ENCODE measurements at places on chromosomes 12 and 14.

GRCh38 chr14:61126603-61127498 lies 145.8 kb downstream of the SLC38A6 start:
- DNase-seq: no peak

GRCh38 chr14:56185992-56186391 lies 67.8 kb downstream of the PELI2 start:
- DNase-seq: no peak

GRCh38 chr14:64823305-64823861 lies 56.3 kb downstream of the SPTB start:
- peak; percentile 81 for DNase-seq

- no peak for DNase-seq
These were observed 22.4 kb upstream of the CLEC2D start for GRCh38 chr12:9646794-9647781.

- no peak for DNase-seq
These were observed at the start of gene VWF for GRCh38 chr12:6124411-6125309. TSS of gene VWF (minus strand) at chr12:6124670. CDS start at chr12:6123196, 1,474 bp downstream.

- DNase-seq: no peak
These were observed 66.1 kb downstream of the PDZRN4 start for GRCh38 chr12:41254004-41254914.

DNA sequence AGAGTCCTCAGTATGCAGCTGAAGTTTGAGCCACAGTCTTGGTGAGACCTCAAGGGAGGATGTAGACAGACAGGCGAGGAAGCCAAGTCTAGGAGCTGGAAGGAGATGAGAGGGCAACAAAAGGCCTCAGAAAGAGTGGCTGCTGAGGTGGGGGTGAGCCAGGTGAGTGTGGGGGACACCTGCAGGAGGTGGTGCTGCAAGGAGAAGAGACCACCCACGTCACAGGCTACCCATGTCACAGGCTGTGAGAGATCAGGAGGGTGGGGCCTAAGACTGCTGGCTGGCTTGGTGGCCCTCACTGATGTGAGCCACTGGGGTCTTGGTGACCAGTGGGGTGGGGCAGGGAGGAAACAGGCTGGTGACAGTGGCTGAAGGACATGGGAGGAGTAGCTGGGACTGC lies 97.3 kb downstream of the KIF26A start:
- DNase-seq: no peak

GRCh38 chr14:58690801-58691516 lies 53.2 kb downstream of the DACT1 start:
- no peak for DNase-seq

DNA sequence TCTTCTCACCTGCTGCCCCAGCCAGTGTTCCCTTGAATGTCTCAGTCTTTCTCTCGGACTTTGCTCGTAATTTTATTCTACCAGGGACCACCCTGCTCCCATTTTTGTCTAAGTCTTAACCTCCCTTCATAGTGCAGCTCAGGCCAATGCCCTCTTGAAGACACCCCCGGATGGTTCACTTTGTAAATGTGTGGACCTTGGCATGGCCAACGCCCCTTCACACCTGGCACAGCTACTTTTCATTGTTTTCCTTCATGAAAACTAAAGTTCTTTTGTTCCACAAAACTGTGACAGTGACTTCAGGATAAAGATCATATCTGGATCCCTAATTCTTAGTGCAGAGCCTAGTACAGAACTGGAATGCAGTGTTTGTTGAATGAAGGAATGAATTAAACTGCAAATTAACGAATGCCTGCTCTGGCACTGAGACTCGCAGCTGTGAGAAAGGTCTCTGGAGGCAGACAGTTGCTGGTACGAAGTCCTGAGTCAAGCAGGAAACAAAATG lies 3.5 kb upstream of the RNASE4 start:
- no peak for DNase-seq

- DNase-seq: no peak
These were observed 29.2 kb upstream of the CAPRIN2 start for GRCh38 chr12:30783946-30784345.

DNA sequence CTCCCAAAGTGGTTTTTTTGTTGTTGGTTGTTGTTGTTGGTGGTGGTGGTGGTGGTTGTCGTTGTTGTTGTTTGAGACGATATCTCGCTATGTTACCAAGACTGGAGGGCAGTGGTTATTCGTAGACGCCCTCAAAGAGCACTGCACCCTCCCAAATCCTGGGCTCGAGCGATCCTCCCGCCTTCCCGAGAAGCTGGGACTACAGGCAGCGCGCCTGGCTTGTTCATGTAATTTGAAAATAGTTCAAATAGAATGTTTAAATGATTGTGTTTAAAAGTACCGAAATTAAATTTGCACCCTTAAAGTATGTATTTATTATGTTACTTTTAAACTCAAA lies 439 bp upstream of the ANAPC5 start:
- DNase-seq: no peak

- no peak for DNase-seq
These were observed 794.3 kb upstream of the NOVA1 start for GRCh38 chr14:27392153-27392552.

DNA sequence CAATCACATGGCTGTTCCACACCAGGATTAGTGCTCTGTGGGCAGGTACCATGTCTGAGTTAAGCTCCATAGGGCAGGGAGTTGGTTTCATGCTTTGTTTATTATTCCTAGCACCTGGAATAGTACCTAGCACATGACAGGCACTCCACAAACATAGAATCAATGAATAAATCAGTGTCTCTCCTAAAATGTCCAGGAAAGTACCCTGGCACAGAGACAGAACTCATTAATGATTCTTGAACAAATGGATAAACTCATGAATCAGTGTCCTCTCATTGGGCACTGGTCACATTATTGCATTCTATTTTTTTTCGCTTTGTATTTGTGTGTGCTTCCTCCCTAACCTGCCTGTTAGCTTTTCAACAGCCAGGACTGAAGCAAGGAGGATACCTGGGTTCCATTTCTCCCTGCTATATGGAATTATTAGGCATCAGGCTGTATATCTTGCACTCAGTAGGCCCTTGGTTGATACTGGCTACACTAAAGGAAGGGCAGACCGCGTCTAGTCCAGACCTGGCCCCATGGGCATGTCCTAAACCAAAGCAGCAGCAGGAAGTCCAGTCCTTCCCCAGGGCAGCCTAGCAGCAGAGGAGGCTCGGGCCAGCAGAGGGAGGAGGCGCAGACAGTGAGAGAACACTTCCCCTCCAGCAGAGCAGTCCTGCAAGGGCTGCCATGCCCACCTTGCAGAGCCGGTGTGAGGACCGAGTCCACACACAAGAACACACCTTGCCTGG lies 18.4 kb downstream of the HDAC7 start:
- DNase-seq: peak; percentile 49

DNA sequence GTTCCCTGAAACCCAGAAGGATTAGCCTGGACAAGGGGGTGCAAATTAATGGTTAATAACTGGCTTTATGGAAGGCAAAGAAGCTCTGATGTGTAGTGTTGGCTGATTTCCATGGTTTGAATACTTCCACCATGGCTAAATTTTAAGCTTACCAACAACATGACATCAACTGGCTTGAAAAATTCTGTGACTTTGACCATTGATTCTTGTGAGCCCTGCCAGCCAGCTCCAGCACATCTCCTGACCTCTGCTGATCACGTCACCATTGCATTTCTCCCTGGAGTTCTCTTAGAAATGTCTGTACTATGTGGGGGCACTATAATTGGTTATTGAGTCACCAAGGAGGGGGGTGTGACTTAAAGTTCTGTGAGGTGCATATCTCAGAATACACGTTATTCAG lies 171.2 kb downstream of the MYRFL start:
- DNase-seq: no peak

GRCh38 chr12:22160396-22161003 lies 114.5 kb downstream of the CMAS start:
- DNase-seq: no peak

GRCh38 chr14:30242744-30243143 lies 315.1 kb upstream of the PRKD1 start:
- DNase-seq: no peak

GRCh38 chr14:103488960-103489359 lies 33.7 kb downstream of the CKB start:
- DNase-seq: no peak

- peak; percentile 7 for DNase-seq
These were observed 297.6 kb upstream of the SEL1L start for GRCh38 chr14:81831128-81831820.

DNA sequence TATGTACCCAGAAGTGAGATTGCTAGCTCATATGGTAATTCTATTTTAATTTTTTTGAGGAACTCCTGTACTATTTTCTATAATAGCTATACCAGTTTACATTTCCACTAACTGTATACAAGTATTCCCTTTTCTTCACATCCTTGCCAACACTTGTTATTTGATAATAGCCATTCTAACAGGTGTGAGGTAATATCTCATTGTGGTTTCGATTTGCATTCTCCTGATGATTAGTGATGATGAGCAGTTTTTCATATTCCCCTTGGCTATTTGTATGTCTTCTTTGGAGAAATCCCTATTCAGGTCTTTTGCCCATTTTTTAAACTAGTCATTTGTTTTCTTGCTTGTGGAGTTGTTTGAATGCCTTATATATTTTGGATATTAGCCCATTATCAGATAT lies 121.3 kb downstream of the BBS10 start:
- no peak for DNase-seq

GRCh38 chr12:91417650-91418049 lies 235.0 kb upstream of the DCN start:
- no peak for DNase-seq

GRCh38 chr14:87457720-87458119 lies 535.3 kb downstream of the GALC start:
- DNase-seq: peak; percentile 54

- DNase-seq: no peak
These were observed 536 bp downstream of the TM7SF3 start for GRCh38 chr12:27013611-27014084.

- DNase-seq: no peak
These were observed 33.4 kb upstream of the CD9 start for GRCh38 chr12:6166808-6167207.

DNA sequence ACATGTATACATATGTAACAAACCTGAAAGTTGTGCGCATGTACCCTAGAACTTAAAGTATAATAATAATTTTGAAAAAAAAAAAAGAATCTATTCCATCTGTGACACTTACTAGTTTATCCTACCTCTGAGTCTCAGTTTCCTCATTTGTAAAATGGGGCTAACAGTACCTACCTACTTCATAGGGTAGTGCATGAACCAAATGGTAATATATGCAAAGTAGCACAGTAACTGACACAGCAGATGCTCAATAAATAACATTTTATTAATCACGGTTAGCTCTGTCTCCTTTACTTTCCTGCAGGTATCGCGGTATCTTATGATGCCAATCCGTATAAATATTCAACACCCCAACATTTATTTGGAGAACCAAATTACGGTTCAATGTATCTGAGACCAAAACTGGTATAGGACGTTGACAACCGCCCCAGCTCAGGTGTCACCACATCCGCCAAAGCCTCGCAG lies 703 bp downstream of the TMED10 start:
- DNase-seq: no peak

GRCh38 chr14:34920339-34920738 lies 45.2 kb upstream of the BAZ1A start:
- DNase-seq: no peak

GRCh38 chr12:89278169-89278568 lies 74.1 kb downstream of the DUSP6 start:
- DNase-seq: no peak

- peak; percentile 63 for DNase-seq
These were observed 188.4 kb downstream of the DUSP6 start for GRCh38 chr12:89163918-89164317.

DNA sequence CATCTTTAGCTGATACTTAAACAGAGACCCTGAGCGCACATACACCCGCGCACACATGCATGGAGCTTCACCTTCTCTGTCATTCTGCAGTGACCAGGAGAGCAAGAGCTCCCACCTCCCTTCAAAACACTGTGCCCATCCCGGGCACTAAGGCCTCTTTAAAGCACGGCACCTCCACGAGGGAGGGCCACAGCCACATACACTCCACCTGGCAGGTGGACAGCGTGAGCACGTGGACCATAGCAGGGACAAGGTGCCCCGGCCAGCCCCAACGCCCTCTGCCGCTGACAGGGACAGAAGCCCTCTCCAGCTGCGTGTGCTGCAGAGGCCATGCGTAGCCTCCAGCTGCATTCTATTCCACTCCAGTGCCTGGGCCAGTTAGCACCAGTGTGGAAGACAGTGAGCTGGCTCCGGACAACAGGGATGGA lies 5.4 kb downstream of the GAPDH start:
- DNase-seq: peak; percentile 13

DNA sequence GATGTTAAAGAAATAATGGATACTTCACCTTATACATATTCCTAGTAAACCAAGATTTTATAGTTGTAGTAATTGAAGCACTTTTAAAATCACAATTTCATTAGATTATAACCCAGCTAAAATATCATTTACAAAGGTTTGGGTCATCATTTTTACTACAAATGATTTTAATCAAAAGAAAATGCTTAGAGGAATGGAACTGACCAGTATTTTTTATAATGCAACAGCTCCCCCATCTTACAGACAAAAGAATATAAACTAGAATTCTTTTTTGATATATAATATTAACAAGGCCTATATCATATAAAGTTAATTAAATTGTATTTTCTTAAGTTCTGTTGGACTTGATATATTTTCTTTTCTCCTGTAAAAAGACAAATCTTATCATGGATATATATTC lies 20.4 kb upstream of the LRFN5 start:
- DNase-seq: no peak

DNA sequence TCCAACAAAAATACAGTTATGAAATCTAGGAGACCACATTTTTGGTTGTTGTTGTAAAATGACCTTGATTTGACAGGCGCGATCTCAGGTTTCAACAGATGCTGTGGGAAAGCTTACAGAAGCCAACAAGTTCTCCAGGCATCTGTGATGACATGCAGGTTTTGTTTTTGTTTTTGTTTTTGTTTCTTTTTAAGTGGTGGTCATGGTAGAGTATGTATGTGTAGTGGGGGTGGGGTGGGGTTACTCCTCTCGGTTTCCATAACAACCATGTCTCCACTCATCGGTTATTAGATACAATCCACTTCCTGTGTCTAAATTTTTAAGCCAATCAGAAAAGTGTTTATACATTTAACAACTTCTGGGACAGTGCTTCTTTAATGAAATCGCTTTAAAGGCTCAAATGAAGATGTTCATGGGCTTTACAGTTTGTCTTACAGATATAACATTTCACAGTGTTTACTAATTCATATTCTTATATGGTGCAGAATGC lies 199.9 kb upstream of the FOXN3 start:
- DNase-seq: no peak

- no peak for DNase-seq
These were observed 50.9 kb downstream of the PROX2 start for GRCh38 chr14:74824997-74825396.

DNA sequence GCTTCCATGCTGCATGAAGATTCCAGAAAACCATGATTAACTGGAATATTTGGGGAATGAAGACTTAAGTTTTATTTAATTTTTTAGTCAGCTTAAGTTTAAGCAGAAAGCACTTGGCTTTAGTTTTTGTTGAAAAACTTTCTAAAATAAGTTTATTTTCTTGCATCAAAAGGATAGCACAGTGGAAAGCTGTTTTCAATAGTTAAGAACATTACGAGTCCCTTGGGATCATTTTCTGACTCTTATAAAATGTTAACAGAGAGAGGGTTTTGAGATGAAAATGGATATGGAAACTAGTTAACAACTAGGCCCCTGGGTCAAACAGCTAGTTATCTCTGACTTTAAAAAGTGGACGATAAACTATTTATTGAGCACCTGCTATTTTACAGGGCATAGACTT lies 181.9 kb upstream of the SLC38A2 start:
- no peak for DNase-seq

- DNase-seq: no peak
These were observed 93.6 kb upstream of the PCED1B start for GRCh38 chr12:46985816-46986215.
